CD4-positive, alpha-beta T cell treated with Interleukin-6 at 100 ng/mL for 8 hours (primary cell): ENCODE measurements at places on chromosomes 2 and 18.

DNA sequence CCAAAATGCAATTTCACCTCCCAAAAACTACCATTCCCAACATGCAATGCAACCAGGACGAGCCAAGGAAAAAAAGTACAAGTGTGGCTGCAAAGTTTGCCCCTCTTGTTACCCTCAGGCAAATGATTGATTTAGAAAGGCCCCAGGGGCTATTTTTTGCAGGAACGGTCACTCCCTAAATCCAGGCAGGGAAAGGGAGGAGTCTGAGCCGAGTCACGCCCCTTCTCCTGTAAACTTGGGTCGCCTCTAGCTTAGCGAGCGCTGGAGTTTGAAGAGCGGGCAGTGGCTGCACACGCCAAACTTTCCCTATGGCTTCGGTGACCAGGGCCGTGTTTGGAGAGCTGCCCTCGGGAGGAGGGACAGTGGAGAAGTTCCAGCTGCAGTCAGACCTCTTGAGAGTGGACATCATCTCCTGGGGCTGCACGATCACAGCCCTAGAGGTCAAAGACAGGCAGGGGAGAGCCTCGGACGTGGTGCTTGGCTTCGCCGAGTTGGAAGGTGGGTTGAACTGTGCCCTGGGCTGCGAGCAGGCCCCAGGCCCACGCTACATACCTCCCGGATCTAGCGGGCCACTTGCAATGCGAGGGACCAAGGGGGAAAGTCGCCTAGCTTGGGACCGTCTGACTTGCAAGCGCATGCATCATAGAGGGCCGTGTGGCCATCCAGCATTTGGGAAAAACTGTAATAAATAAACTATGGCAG, at the start of gene GALM:
Gene GALM, plus strand, starts transcription at position 261 of the 702 bp plus-strand sequence. Its CDS starts 48 bp downstream, at position 309.
- peak; percentile 50 for DNase-seq

- DNase-seq: no peak
Observed at GRCh38 chr18:38475686-38476085, 910.1 kb upstream of the CELF4 start.

GRCh38 chr2:68464651-68465050, 2.4 kb downstream of the FBXO48 start:
- DNase-seq: no peak

- DNase-seq: no peak
Observed at GRCh38 chr18:42706618-42707017, 408.9 kb downstream of the RIT2 start.

DNA sequence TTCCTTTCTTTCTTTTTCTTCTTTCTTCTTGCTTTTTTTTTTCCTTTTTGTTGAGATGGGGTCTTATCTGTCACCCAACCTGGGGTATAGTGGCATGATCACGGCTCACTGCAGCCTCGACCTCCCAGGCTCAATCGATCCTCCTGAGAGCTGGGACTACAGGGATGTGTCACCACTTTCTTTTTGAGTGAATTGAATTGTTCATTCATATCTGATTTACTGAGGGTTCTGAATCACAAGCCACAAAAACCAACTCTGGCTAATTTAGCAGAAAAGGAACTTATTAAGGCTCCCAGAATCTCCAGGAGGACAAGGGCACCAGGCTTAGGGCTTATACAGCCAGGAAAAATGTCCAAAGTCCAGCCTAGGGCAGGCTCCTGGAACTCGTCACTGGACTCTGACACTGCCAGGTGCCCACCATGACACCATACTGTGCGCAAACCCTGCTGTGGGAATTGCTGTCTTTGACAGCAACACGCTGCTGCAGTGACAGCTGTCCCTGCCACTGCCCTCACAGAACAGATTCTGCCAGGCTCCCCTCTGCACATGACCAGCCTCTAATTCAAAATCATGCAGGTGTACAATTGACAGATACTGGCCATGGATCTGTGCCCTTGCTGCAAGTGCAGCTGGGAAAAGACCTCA, 42.9 kb upstream of the EML6 start:
- DNase-seq: no peak

- DNase-seq: no peak
Observed at GRCh38 chr2:176160251-176160985, 3.3 kb downstream of the HOXD3 start.

DNA sequence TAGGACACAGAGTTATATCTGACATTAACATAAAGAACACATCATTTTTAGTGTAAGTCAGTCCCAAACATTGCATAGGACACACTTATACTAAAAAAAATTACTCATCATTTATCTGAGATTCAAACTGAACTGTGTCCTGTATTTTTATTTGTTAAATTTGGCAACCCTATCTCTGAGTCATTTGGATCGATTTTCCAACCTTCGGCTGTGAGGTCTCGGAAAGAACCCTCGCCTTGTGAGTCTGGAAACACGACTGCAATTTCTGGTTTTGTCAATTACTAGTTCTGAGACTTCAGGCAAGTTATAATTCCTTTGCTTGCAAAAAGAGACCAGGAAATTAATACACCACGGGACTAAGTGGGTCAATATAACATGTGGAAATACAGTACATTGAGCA, 14.0 kb downstream of the ATP8B1 start:
- DNase-seq: no peak

GRCh38 chr2:172783165-172783898, 47.7 kb downstream of the RAPGEF4 start:
- DNase-seq: no peak

DNA sequence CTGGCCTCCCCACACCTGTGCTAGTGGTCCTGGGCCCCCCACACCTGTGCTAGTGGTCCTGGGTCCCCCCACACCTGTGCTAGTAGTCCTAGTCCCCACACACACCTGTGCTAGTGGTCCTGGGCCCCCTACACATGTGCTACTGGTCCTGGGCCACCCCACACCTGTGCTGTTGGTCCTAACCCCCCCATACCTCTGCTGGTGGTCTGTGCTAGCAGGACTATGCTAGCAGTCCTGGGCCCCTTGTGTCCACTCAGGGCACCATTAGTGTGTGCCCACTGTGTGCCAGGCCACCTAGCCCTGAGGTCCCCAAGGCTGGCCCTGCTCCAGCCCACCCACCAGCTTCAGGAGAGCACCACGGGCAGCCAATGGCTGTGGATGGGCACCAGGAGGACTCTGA, 558.2 kb upstream of the SALL3 start:
- DNase-seq: no peak

GRCh38 chr2:169676357-169676756, 17.8 kb downstream of the CFAP210 start:
- no peak for DNase-seq

DNA sequence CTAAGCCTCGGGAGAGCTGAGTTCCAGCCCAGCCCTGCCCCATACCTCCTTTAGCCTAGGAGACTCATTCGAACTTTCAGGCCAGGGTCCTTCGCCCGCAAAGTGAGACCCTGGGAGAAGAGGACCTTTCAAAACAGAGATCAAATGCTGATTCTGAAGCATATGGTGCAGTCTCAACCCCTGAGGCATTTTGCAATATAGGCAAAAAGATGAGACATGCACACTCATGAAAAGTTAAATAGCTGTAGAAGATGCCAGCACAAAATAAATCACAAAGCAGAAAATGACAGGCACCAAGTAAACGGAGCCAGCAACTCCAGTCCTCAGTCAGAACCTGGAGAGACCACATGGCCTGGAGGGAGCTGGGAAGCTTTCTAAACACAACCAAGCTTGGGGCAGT, 542.7 kb upstream of the RAB6C start:
- no peak for DNase-seq

- DNase-seq: no peak
Observed at GRCh38 chr18:22001912-22002487, 167.4 kb upstream of the GATA6 start.

DNA sequence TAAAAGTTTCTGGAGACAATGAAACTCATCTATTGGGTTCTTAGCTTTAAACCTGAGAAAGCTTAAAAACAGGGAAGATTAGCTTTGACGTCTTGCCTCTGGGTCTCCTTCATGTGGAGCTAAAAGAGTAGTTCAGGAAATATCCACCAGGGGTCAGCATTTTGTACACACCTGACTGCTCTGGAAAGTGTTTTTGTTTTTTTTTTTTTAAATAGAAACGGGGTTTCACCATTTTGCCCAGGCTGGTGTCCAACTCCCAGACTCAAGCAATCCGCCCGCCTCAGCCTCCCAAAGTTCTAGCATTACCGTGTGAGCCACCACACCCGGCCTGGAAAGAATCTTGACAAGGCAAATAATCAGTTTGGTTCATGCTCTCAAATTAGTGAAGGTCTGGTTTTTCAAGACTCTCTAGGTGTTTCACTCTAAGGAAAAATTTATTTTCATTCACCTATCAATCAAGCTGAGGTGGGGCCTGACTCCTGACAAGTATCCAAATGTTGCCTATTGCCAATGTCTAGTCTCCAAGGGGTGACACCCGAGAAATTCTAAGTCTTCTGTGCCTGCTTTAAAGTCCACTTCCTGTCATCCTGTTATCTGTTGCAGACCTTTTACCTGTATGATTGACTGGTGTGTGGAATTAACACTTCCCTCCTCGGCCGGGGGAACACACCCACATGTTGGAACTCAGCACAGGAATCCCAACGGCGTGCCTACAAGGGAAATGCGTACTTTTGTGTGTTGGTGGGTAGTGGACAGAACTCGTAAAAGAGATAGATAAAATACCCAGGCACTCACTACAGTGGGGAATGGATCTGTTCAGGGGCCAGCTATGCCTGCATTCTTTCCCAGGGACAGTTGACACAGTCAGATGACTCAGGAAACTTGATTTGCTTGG, 11.3 kb downstream of the IL1RN start:
- peak; percentile 82 for DNase-seq

- no peak for DNase-seq
Observed at GRCh38 chr2:43144263-43144662, 82.1 kb downstream of the ZFP36L2 start.

DNA sequence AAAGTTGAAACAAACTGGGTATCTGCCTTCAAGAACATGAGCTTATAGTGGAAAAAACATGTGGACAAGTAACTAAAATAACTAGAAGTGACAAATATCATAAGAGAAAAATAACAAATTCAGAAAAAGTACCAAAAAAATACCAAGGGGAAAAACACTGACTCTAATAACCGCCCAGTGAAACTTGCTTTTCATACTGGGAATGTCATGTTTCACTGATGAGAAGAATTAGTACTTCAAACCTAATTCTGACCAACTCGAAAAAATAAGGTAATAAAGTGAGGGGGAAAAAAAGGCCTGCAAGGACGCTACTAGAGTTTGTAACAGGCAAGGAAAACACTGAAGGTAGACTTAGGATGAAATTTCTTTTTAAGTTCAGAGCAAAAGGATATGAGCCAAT, 83.6 kb downstream of the RTTN start:
- DNase-seq: no peak

- no peak for DNase-seq
Observed at GRCh38 chr18:25352629-25353005, 651 bp upstream of the ZNF521 start.

GRCh38 chr2:139394801-139395200, 614.6 kb upstream of the NXPH2 start:
- no peak for DNase-seq

DNA sequence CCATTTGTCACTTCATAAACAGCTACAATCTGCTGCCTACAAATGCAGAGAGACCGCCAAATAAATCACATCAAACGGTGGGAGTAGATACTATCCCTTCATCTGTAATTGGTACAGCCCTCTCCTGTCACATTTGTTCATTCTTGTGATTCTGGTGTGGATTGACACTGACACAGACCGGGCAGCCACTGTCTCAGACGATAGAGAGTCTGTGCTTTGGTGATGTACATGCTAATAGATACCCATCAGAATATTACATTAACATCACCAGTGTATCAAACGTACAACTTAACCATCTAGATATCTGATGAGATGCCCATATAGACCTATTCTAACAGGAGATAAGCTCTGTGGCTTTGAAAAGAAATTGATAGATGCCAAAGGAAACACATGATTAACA, 419.7 kb upstream of the ZEB2 start:
- no peak for DNase-seq

DNA sequence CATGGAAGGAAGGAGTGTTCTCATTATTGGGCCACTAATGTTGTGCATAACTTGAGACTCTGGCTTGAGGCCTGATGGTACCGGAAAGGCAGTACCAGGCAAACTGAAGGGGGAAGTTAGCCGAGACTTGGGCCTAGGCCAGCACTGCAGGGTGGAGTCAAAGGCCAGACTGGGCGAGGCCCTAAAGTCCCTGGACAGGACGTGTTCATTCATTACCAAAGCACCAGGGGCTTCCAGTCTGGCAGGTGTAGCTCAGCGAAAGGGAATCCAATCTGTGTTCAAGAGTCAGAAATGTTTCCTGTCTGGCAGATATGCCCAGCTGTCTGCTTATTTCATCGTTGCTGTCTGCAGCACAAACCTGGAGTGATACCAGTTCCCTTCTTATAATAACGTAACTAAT, 4.7 kb upstream of the ITSN2 start:
- DNase-seq: no peak

- DNase-seq: no peak
Observed at GRCh38 chr18:48641981-48642380, 103.2 kb downstream of the CTIF start.
